CD4-positive, CD25-positive, alpha-beta regulatory T cell (primary cell): ENCODE measurements at places on chromosomes 13 and 19. TPM values are rescaled to one million over a fixed set of nuclear protein-coding genes. Genes with fewer than 3 reads are reported as not detected.

- no peak for DNase-seq
Observed at GRCh38 chr19:41627966-41628675, 1.2 kb upstream of the CEACAM4 start.

IRGC gene
- not detected for polyA plus RNA-seq

DNA sequence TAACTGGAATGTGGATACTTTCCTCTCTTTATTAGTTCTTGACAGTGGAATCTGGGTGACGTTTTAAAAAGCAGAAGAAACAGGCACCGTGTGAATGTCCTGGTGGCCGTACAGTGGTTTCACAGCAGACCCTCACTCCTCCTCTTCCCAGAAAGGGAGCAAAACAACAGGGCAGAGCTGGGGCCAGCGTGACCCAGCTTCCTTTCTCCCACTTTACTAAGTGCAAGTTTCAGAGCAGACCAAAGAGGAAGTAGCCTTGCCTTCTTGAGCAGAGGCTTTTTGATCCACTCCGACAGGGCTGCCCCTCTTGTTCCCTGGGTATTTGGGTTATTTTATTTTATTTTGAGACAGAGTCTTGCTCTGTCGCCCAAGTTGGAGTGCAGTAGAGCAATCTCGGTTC, 19.6 kb upstream of the C19orf33 start:
- no peak for DNase-seq

DNA sequence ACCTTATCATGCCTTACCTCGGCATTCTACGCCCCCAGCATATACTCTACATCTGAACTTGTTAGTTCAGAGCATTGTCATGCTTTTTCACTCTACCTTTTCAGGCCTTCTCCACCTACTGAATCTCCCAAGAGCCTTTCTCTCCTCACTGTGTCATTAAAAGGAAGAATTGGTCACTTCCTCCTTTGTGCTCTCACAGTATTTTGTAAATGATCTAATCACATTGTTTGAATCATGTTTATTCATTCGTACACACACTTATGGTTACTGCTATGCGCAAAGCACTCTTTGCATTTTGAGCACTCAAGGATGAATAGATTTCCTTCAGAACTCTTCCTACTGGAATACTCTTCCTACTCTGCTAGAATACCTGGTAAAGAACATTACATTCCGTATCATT, 15.8 kb upstream of the ELF1 start:
- DNase-seq, result no peak

GRCh38 chr19:55635334-55635717, 5.5 kb upstream of the ZNF580 start:
- DNase-seq, result no peak

SHISA7 gene
- not detected for polyA plus RNA-seq

ONECUT3 gene
- not detected for polyA plus RNA-seq

GRCh38 chr19:28401739-28402424, 811.1 kb downstream of the UQCRFS1 start:
- DNase-seq, result no peak

LACC1 gene
- 0.67 TPM for polyA plus RNA-seq

- no peak for DNase-seq
Observed at GRCh38 chr13:106696719-106697118, 128.8 kb upstream of the ARGLU1 start.

DNA sequence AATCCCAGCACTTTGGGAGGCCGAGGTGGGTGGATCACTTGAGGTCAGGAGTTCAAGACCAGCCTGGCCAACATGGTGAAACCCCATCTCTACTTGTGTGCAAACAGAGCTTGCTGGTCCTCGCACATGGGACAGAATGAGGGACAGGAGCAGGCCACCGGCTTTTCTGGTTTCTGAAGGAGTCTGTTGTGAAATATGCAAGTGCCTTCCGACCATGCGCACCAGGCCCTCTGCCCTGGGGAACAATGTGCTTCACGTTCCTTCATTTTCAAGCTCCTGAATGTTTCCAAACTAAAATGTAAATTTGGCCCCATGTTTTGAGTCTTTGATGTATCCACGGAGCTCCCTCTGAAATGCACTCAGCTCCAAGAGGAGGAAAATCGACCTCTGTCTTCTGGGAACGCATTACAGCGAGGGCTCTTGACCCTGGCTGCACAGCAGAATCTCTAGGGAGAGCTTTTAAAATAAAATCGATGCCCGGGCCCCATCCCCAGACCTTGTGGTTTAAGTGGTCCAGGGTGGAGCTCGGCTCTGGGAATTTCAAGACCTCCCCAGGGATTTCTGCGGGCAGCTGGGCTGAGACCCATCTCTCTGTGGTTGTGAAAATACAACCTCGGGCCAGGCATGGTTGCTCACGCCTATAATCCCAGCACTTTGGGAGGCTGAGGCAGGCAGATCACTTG, 9.3 kb upstream of the ACP4 start:
- DNase-seq, result no peak

GRCh38 chr13:34290661-34291060, 472.7 kb downstream of the RFC3 start:
- DNase-seq, result no peak

ZNF460 gene
- 6.0 TPM for polyA plus RNA-seq

ZNF91 gene
- 45.8 TPM for polyA plus RNA-seq

DNA sequence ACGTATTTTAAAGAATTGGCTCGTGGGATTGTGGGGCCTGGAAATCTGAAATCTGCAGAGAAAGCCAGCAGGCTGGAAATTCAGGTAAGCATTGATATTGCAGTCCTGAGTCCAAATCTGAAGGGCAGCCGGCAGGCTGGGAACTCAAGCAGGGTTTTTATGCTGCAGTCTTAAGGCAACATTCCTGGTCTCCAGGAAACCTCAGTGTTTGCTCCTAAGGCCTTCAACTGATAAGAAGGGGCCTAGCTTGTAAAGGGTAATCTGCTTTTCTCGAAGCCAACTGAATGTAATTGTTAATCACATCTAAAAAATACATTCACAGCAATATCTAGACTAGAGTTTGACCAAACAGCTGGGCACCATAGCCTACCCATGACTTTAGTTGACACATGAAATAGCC, 154.4 kb downstream of the EFNB2 start:
- no peak for DNase-seq

VSTM2B gene
- not detected for polyA plus RNA-seq

FPR1 gene
- not detected for polyA plus RNA-seq

DNA sequence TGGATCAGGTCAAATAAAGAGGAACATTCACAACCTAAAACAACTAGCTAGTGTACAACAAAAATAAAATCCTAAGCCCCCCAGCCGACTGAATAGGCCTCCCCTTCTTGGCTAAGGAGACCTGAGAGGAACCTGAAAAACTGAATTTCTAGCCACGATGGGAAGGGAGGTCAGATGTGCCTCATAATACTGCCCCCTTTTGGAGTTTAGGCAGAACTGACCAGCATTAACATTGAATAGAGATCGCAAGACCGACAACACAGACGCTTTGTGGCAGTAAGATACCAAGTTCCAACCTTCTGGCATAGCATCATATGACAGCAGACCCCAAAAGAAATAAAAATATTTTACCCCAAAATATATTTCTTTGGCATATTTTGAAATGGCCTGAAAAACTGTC, 15.9 kb downstream of the CBY2 start:
- peak; percentile 38 for DNase-seq

DNA sequence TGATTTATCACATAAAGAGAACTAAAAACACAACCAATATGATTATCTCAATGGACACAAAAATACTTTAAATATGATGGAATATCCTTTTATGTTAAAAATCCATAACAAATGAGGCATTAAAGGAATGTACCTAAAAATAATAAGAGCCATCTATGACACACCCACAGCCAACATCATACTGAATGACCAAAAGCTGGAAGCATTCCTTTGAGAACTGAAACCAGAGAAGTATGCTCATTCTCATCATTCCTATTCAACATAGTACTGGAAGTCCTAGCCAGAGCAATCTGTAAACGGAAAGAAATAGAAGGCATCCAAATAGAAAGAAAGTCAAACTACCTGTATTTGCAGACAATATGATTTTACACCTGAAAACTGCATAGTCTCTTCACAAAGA, 671.0 kb downstream of the SLITRK1 start:
- no peak for DNase-seq

- no peak for DNase-seq
Observed at GRCh38 chr13:107937848-107938247, 277.5 kb downstream of the LIG4 start.

- peak; percentile 86 for DNase-seq
Observed at GRCh38 chr19:45779231-45780145, 2.8 kb downstream of the DMPK start.

SLC25A41 gene
- polyA plus RNA-seq, result 0.24 TPM

DNA sequence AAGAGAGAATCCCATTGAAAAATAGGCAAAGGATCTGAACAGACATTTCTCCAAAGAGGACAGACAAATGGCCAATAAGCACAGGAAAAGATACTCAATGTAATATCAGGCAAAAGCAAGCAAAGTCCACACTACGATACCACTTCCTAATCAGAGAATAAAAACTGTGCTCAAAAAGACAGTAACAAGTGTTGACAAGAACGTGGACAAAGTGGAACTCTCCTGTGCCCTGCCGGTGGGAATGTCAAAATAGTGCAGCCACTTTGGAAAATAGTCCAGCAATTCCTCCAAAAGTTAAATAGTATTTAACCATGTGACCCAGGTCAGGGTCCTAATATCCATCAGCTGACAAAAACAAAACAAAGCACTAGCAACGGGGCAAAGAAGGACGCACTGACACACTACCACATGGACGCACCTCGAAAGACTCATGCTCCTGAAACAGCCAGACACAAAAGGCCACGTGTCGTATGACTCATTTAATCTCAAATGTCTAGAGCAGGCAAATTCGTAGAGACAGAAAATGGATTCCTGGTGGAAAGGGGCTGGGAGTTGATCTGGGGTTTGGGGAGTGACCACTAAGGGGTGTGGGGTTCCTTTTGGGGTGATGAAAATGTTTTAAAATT, 5.2 kb downstream of the MIER2 start:
- DNase-seq, result no peak

GRIK5 gene
- polyA plus RNA-seq, result 0.06 TPM

DNA sequence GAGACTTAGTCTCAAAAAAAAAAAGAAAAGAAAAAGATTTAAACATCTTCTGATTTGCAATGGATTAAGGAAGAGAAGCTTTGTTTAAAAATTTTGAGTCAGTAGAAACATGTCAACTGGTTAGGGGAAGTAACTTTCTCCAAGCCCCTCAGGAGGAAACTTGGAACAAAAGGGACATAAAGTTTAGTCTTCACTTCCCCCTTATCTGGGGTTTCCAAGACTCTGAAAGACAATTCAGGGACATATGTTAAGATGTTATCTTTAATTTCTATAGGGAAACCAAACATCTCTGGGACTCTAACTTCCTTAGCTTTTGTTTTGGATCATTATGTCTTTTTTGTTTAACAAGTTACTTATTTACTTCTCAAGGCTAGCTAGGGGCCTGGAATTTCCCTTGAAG, 20.1 kb upstream of the MRI1 start:
- DNase-seq, result no peak

DNA sequence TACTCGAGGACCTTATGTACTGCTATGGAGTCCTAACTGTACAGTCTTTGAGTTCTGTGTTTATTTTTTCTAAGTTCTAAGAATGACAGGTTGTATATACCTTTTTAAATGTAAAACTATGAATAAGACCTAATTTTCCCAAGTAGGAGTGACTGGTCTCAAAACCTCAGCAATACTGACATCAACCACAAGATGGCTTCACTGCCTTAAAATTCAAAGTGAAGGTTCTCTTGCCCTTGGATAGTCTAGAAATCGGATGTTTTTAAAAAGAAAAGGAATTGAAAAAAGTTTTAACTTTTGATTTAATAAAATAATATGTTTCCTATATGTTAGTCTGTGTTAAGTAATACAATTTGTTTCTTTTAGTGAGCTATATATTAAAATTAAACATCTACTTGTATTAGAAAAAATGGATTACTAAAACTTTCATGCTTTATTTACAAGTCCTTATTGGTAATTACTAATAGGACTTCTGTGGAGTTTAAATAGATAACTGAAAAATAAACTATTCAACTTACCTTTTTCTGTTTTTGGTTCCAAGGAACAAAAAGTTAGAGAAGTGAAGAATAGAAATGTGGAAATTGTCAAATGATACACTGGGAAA, 52.0 kb downstream of the TDRD3 start:
- peak; percentile 13 for DNase-seq

DNA sequence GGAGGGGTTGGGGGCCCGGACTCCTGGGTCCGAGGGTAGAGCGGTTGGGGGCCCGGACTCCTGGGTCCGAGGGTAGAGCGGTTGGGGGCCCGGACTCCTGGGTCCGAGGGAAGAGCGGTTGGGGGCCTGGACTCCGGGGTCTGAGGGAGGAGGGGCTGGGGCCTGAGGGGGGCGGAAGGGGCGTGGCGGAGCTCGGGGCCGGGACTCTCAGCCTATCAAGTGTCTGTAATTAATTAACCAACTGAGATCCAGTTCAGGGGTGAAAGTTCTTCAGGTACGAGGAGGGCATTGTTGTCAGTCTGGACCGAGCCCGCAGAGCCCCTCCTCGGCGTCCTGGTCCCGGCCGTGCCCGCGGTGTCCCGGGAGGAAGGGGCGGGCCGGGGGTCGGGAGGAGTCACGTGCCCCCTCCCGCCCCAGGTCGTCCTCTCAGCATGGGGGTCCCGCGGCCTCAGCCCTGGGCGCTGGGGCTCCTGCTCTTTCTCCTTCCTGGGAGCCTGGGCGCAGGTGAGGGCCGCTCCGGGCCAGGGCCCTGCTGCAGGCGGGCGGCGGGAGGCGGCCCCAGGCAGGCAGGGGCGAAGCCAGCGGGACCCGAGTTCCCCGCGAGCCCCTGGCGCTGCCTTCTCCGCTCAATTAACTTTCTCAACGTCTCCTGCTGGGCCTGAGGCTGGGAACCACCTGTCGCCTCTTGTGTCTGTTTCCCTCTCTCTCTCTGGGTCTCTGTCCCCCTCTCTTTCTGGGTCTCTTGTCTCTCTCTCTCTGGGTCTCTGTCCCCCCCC, 697 bp downstream of the FCGRT start:
- DNase-seq, result no peak

MEIS3 gene
- 0.13 TPM for polyA plus RNA-seq

DNA sequence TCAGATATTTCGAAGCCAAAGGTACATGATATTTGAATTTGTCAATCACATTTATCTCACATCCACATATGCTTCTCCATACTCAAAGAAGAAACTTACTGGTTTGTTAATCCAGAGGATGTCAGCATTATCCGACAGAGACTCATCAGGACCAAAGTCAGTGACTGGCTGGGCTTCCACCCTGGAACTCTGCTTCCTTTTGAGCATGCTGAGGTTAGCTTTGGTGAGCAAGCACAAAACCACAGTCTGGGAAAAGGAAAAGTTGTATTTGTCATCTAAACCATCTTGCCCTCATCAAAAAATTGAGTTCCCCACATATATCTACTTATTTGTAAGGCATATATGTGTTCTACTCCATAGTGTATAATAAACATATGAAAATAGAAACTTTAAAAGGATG, 17.4 kb downstream of the NALCN start:
- DNase-seq, result no peak

WDR87 gene
- not detected for polyA plus RNA-seq
